Stomach (tissue), 19 donors: ENCODE measurements at places on chromosomes 3 and 15. TPM values are rescaled to one million over a fixed set of nuclear protein-coding genes. Genes with fewer than 3 reads are reported as not detected.

DNA sequence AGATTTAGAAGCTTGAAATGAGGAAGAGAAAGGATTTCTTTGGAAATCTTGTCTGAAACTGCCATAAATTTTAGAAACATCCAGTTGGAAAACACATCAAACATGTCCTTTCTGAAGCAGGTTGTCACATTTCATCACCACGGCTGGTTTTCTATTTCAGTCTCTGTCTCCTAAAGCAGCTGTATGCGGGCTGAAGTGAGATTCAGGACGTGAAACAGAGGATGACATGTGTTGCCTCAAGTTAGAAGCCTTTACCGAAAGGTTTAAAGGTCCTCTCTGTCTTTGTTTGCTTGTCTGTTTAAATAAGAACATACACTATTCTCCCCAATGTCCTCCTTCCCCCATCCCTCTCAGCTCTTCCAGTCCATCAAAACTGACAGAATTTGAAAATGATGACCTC is 141.9 kb downstream of the SQOR start:
- DNase-seq: no peak

GRCh38 chr3:129615751-129616281 is 9.3 kb upstream of the PLXND1 start:
- no peak for DNase-seq

Gene IGSF11
- not detected for total RNA-seq

- no peak for DNase-seq
Measured at GRCh38 chr3:146559388-146559787, 15.0 kb upstream of the PLSCR1 start.

Gene CMTM7
- 3.1 TPM for total RNA-seq

Gene IQCF5
- not detected for total RNA-seq

Gene GNAT1
- not detected for total RNA-seq

- no peak for DNase-seq
Measured at GRCh38 chr15:81642451-81642990, 268.5 kb upstream of the TMC3 start.

GRCh38 chr15:58876306-58877106 is 57.0 kb downstream of the SLTM start:
- no peak for DNase-seq

DNA sequence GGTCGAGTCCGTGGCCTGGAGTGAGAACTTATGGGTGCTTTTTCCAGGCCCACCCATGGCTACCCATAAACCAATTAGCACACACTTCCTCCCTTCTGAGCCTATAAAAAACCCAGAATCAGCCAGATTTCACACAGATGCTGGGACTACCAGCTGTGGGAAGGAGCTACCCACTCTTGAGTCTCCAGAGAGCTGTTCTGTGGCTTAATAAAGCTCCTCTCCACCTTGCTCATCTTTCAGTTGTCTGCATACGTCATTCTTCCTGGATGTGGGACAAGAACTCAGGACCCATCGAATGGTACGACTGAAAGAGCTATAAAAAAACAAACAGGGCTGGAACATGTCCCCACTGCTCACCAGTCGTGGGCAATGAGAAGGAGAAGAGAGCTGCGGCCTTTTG is 555.4 kb upstream of the CCDC54 start:
- no peak for DNase-seq
